ENCODE measurements at places on chromosomes 12 and 14.
A peak's percentile ranks its signal among the peaks of the same experiment; 100 is the strongest.

DNA sequence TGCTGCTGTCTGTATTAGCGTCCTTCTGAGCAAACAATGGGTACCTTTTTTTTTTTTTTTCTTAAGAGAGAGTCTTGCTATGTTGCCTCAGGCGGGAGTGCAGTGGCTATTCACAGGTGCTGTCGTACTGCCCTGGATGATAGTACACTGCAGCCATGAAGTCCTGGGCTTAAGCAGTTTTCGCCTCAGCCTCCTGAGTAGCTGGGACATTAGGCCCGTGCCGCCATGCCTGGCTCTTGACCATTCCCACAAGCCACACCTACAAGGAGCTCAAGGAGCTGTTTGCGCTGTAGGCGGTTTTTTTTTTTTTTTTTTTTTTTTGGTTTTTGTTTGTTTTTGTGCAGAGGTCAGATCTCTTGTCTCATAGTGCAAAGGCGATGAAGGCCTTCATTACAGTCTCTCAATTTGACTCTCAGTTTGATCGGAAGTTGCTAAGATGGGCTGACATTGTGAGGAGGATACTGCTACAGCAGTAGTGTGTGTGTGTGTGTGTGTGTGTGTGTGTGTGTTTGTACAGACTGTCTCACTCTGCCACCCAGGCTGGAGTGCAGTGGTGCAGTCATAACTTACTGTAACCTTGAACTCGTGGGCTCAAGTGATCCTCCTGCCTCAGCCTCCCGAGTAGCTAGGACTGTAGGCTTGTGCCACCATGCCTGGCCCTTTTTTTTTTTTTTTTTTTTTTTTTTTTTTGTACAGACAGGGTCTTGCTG is 34.2 kb downstream of the TRAF3 start:
- DNase-seq, result peak; percentile 46

DNA sequence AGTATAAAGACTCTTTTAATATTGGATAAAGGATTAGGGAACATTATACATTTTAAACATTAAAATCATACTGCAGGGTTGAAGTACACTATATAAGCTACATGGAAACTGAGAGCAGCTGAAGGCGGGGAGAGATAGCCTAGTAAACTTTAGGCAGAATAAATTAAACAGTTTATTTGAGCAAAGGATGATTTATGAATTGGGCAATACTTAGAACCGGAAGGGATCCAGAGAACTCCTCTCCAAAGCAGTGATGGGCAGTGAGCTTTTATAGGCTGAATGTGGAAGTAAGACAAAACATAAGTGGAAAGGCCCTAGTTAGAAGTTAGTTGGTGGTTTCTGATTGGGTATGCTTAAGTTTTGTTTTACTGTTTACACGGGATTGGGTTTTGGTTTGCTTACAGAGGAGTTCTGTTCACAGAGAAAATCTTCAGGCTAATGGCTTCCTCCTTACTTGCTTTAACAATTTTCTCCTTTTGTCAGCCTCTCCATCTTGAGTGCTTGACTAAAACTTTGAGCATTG is 18.9 kb downstream of the LEMD3 start:
- no peak for DNase-seq

- peak; percentile 43 for DNase-seq
Observed at GRCh38 chr12:26573225-26573909, 259.6 kb downstream of the ITPR2 start.

DNA sequence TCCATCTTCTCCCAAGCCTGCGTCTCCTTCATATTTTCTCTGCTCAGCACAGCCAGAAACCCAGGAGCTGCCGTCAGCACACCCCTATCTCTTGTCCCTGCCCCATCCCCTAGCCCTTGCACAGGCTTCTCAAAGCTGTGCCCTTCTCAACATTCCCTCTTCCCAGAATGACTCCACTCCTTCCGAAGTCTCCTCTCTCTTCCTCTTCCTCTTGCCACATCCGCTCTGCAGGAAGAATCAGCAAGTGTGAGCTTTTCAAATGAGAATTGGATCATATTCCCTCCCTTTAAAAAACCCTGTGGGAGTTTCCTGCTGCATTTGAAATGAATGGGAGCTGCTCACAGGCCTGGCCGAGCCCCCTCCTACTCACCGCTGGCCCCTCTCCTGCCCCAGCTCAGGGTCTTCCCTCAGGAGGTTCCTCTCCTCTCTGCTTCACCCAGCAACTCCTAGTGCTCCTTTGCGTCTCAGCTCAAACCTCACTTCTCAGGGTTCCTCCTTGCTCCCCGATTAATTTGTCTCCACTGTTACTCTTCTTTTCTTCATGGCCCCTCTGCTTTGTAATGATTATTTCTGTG is 528.5 kb upstream of the CCDC196 start:
- no peak for DNase-seq

DNA sequence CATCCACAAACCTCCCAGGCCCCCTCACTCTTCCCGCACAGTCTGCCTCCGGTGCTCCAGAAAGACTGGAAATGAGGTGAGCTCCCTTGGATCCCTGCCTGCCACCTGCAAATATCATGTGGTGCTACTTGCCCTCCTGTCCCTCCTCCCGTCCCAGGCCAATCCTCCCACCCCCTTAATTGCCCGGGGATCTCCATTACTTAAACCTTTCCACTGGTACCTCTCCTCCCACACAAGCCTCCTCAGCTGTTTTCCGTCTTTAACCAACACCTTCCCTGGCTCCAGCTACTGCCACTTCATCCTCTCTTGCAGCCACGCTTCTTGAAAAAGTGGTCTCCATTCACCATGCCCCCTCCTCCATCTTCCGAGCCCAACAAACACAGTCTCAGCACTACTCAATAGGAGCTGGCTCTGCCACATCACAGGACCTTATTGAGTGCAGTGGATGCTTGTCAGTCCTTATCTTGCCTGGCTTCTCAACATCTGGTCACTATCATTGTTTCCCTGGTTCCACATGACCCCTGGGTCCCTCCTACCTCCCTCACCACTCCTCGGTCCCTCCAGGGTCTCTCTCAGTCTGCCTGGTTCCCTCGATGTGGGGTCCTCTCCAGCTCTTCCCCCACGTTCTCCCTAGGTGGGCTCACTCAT is 11.5 kb downstream of the FAIM2 start:
- no peak for DNase-seq

- no peak for DNase-seq
Observed at GRCh38 chr14:66099931-66100330, 386.2 kb upstream of the CCDC196 start.

- DNase-seq, result peak; percentile 36
Observed at GRCh38 chr12:96108321-96108720, 72.9 kb upstream of the LTA4H start.

- no peak for DNase-seq
Observed at GRCh38 chr12:31589598-31589903, 1.4 kb downstream of the DENND5B start.

- DNase-seq, result peak; percentile 49
Observed at GRCh38 chr12:70576341-70577282, 60.6 kb downstream of the PTPRB start.

- no peak for DNase-seq
Observed at GRCh38 chr12:76967181-76967885, 88.5 kb upstream of the CSRP2 start.

DNA sequence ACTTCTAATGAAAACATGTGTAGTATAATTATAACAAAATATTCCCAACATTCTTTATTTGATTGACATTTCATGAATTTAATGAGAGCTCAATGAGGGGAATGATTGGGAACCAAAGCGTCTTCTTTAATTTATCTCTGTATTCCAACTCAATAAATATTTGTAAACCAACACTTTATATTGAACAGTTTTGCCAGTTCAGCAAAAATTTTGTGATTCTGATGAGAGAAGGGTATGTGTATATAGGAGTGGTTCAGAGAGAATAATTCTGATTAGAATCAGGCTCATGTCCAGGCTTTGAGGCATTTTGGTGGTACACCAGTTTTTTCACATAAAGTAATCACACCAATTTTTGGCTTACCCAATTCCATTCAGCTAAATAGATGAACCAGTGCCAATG is 564.2 kb downstream of the TMTC2 start:
- DNase-seq, result no peak

DNA sequence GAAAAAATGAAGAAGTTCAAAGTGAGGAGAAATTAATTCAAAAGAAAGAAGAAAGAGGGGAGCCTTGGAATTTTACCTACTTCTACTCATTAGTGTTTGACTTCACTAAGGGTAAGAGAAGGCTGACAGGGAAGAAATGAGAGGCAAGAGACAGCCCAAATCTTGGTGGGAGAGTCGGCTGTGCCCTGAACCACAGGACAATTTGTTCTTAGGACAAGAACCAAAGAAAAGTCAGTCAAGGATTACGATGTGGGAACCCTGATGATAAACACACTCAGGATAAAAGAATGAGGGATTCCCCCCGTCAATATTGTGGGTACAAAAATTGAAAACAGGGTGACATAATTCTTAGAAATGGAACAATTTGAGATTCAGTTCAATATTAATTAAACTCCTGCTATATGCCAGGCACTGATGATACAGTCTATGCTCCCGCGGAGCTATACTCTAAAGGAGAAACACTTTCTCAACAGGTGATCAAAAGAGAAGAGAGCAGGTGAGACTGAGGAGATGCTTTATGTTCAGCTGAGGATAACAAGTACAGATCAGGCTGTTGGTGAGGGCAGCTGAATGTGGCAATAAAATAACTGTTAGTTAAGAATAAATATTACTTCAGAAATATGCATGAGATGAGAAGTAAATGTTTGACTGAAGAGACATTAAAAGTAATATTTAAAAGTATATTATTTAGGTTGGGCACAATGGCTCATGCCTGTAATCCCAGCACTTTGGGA is 175.4 kb downstream of the SLC25A21 start:
- DNase-seq, result no peak

GRCh38 chr12:56237552-56237951 is 7.7 kb downstream of the SLC39A5 start:
- DNase-seq, result no peak

DNA sequence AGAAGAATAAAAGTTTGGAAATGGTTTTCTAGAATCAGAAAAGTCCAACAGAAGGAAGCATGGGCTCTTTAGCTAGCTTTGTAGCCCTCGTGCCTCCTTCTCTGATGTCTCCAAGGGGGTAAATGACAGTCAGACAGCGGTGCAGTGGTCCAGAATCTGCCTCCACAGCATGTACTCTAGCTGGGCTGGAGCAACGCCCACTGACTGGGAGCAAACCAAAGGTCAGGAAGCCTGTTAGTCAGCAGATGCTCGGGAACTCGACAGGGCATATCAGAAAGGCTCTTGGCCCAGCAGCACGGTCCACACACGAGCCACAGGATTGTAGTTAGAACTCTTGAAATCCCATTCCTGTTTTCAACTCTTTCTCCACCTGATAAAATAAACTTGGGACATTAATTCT is 164.3 kb downstream of the GRIN2B start:
- no peak for DNase-seq

DNA sequence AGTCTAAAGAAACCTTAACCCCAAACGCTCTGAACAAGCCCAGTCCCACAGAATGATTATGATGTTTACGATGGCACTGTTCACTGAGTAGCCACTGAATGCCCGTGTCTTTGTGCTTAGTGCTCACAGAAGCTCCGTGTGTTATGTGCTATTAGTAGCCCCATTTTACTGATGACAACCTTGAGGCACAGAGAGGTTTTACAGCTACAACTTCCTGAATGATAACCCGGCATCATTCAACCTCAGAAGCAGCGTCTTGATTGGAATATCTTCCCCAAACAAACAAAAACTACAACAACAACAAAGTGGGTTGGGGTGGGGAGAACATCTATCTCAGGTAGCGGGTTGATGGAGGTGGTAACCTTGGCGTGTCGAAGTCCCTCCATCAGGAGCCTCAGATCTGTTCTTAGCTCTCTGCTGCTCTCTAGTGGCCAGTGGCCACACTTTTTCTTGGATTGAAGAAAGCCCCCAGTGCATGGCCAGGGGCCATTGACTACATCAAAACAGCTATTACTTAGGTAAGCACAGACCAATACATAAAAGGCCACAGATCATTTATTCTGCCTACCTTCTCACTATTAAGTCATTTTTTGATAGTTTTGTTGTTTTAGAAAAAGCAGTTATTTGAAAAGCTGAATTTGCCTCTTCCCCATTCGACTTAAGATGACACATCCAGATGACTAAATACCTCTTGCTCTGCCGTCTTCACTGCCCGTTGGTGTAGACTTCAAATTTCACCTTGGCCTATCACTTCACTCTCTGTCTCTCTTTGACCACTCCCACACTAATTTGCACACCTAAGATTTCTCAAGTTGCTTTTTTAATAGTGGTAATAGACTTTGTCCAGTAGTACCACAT is 376.9 kb downstream of the GALC start:
- peak; percentile 84 for DNase-seq

DNA sequence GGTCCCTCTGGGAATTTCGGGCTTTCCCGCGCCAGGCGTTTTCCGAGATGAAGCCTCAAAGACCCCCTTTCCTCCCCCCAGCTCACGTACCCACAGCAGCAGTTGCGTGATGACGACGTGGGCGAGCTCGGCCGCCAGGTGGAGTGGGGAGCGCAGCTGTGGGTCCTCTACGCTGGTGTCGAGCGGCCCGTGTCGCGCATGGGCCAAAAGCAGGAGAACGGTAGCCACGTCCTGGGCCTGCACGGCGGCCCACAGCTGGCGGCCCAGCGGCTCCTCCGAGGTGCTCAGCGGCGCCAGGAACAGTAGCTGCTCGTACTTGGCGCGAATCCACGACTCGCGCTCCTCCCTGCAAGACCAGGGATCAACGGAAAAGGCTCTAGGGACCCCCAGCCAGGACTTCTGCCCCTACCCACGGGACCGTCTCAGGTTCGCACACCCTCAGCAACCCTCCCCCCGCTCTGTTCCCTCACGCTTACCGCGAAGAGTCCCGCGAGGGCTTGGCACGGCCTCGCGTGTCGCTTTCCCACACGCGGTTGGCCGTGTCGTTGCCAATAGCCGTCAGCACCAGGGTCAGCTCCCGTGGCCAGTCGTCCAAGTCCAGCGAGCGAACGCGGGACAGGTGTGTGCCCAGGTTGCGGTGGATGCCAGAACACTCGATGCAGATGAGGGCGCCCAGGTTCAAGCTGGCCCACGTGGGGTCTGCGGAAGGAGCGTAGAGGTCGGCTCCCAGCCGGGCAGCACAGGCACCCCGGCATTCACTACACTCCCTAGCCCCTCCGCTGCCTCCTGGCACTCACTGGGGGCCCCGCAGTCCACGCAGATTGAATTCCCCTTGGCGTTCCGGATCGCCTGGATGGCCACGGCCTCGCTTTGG is 11.4 kb downstream of the AGAP2 start:
- DNase-seq, result peak; percentile 11

GRCh38 chr12:119398190-119398589 is 63.7 kb downstream of the CCDC60 start:
- DNase-seq, result no peak

DNA sequence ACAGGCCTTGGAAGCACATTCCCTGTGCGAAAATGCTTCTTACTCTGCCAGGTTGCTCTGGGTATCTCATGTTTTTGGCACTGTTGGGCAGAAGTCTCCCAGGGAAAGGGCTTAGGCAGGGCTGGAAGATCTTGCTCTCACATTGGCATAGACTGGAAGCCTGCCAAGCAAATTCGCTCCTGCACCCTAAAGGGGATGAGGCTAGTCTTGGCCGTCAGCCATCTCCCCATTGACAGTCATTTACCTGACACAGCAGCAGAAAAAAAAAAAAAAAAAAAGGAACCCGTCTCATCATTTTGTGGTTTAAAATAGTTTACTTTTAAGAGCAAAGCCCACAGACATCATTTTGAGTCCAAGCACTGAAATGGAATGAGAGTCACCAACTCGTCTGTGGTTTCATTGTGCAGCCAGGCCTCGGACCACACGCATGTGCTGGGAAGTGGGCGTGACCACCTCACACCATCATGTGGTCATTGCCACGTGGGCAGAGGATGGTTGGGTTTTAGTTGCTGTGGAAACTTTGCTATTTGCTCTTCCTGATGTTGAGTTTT is 84.8 kb downstream of the NRXN3 start:
- DNase-seq, result no peak
